Gastroesophageal sphincter (tissue), 4 donors: ENCODE measurements at places on chromosomes 4 and X. TPM values are rescaled to one million over a fixed set of nuclear protein-coding genes. Genes with fewer than 3 reads are reported as not detected.

The CLDN2 gene
- total RNA-seq, result not detected

The GAGE12E gene
- total RNA-seq, result not detected

The LEF1 gene
- total RNA-seq, result 1.5 TPM

The CXorf51B gene
- total RNA-seq, result not detected

The EFHC2 gene
- 13.5 TPM for total RNA-seq

The TMEM185A gene
- 24.4 TPM for total RNA-seq

The MAB21L2 gene
- total RNA-seq, result 0.31 TPM

The CASK gene
- total RNA-seq, result 55.0 TPM

The CT45A10 gene
- not detected for total RNA-seq

The RRH gene
- total RNA-seq, result not detected

The COL4A6 gene
- total RNA-seq, result 369 TPM

The BDH2 gene
- 26.9 TPM for total RNA-seq

The F8A2 gene
- total RNA-seq, result not detected

The MAGEB2 gene
- not detected for total RNA-seq

- ATAC-seq, result no peak
These were observed 18.0 kb downstream of the SPINK2 start for GRCh38 chr4:56803471-56803870.

DNA sequence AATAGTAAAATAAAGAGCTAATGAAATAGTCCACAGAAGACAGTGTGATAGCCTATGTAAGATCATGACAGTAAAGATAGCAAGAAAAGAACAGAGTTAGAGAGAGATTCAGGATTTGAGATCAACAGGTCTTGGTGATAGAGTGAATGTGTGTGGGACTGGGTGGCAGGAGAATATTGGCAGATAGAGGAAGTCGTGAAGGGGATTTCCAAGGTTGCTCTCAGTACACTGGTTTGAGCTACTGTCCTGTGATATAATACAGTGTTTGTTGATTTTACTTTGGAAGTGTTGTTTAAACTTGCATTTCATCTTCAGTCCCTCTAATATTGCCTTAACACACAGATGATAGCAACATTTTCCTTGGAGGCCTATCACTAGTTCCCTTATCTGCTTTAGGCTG, 44.1 kb downstream of the DTHD1 start:
- no peak for ATAC-seq

GRCh38 chr4:118867311-118868067, 21.2 kb upstream of the SYNPO2 start:
- ATAC-seq, result no peak

DNA sequence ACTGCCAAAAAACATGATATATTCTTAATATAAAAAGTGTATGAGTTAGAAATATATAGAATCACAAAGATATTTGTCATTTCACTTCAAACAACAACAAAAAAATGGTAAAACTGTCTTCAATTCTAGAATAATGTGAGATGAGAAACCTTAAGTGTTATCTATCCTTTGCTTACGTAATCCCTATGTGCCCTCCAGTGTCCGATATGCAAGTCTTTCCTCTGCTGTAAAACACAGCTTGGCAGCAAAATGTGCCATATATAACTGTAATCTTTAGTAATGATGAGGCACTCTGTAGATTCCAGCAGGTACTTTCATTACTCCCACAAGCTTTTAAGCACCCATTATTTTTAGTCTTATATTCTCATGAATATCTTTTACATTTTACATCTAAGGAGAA, 555.1 kb upstream of the FRG1 start:
- no peak for ATAC-seq

DNA sequence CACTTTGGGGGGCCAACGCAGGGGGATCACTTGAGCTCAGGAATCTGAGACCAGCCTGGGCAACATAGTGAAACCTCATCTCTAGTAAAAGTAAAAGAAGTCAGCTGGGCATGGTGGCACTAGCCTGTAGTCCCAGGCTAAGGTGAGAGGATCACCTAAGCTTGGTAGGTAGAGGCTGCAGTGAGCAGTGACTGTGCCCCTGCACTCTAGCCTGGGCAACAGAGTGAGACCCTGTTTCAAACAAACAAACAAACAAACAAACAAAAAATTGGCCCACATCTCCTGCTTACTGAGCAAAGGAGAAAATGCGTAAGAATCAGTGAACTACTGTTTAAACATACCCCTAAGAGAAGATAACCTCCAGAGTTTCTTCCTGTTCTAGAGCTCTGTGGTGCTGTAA, 85.3 kb downstream of the FRYL start:
- no peak for ATAC-seq

DNA sequence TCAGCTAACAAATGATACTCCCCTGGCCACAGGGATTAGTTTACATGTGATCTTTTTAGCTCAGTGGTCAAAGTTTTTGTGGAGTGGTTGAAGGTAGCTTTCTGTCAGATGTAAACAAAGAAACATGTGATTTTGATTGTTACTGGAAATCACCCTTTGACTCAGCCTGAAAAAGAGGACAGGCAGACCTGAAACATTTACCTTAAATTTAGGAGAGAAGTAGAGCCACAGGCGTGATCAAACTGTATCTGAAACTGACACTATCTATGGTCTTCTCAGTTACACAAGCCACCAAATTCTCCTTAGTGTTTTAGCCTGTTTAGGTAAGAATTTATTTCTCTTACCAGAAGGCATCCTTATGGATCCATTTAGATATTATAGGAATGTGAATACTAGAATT, 136.7 kb downstream of the CBLL2 start:
- no peak for ATAC-seq

- ATAC-seq, result no peak
These were observed 377.0 kb downstream of the PDGFC start for GRCh38 chr4:156594624-156595023.

- peak; percentile 53 for ATAC-seq
These were observed 13.9 kb upstream of the PPEF2 start for GRCh38 chr4:75916091-75916661.

GRCh38 chr4:39731908-39732307, 34.0 kb downstream of the UBE2K start:
- no peak for ATAC-seq

DNA sequence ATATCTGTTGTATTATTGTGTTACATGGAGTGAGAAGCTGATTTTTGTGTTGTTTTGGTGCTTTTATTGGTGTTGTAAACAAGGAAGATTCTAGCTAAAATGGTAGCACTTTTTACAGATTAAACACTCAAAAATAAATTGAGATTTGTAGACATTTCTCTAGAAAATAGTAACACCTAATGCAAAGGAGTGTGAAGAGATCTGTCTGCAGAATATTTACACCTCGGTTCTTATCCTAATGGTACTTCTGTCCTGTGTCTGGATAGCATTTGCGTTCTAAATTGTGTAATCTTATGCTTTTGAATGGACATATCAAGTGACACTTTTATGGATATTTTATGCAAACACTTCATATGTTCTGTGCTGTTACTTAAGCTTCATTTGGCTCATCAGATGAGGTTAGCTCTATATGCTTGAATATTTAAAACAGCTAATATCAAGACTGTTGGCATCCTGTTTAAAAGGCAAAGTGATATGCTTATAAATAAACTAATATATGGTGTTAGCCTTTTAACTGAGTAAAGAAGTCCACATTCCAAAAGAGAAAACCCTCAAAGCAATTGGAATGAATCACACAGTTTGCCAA, 6.0 kb downstream of the PCDH7 start:
- ATAC-seq, result no peak

DNA sequence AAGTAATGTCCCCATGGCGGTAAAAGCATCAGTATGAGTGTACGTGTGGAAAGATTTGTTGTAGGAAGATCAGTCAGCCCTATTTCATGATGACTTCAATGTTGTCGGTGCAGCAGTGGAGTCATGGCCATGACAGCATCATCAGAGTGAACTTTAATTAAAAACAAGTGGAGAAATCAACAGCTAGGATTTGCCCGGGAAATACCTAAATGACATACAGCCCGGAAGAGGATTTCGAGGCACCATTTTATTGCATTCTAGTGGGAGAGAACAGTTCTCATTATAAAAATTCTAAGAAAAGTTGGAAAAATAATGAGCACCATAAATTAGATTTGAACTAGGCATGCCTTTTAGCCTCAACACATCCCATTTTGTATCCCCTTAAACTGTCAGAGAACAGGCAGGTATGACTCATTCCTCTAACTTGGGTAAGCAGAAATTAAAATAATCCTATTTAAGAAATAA, 170.1 kb downstream of the SHROOM3 start:
- ATAC-seq, result no peak

DNA sequence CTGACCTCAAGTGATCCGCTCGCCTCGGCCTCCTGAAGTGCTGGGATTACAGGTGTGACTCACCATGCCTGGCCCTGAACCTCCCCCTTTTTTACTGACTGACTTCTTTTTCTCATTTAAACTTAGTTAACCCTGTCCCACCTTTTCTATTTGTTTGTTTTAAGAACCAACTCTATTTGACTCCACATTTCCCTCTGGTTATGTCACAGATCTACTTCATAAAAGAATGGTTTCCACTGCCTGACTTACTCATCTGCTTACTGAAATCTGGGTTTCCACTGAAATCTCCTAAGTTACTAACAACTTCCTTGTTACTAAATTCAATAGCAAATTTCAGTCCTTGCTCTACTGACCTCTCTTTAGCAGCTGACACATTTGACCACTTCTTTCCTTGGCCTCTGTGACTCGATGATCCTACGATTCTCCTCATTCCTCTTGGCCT, 28.0 kb upstream of the NSUN7 start:
- ATAC-seq, result no peak

GRCh38 chr4:77376788-77377460, 219.9 kb downstream of the CCNG2 start:
- no peak for ATAC-seq

DNA sequence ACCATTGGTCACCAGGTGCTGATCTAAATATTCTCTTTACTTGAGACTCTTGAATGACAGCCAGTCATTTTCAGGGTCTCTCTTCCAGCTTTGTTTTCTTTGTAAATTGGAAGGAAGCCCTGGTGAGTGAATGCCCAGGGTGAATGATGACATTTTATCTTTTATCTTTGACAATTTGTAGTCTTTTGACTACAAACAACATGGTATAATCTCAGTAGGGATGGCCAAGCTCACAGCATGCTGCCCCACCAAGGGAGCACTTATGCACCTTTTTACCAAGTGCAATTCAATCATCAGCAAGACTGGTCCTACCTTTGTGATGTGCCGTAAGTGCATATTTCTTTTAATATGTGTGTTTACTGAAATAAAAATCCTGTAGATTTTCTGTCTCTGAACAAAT, 5.7 kb downstream of the AFM start:
- ATAC-seq, result no peak

DNA sequence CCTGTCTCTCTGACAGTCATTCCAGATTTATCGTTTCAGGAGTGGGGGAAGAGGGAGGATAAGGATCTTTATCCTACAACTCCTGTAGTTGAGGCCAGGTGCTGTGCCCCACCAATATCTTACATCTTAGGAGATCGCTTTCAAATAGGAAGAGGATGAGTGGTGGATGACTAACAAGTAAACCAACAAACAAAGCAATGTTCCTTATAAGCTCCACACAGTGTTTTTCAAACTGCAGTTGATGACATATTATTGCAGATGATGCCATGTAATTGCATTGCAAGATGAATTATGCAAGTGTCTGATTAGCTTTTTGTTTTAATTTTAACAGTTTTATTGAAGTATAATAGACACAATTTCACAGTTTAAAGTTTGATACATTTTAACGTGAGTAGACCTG, 35.8 kb upstream of the TMEM164 start:
- no peak for ATAC-seq

DNA sequence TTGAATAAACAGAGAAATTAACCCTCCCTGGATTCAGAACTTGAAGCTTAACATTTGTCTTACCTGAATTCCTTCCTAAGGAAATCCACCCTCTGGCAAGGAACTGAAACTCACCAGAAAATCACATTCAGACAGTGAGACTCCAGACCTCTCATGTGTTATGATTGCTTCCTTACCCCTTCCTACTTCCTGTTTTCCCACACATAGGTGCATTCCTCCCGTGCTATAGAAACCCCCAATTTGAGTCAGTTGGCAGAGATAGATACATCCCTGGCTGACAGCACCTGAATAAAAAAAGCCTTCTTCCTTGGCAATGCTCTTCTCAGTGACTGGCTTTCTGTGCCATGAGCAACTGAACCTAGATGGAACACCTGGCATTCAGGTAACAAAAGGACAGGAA, 157.0 kb upstream of the SMIM31 start:
- ATAC-seq, result no peak

GRCh38 chr4:93184053-93184452, 644.5 kb upstream of the ATOH1 start:
- ATAC-seq, result no peak

DNA sequence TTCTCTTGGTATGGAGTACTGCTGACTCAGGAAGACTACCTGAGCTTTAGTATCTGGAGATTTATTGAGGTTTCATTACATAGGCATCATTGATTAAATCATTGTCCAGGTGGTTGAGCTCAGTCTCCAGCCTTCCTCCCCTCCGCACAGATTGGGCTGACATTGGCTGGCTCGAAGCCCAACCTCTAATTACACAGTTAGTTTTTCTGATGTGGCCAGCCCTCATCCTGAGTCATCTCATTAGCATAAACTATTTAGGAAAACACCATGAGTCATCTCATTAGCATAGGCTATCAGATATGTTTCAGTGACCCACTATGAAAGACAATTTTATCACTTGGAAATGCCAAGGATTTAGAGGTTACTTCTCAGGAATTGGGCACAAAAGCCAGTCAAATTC, 93.9 kb upstream of the ANKRD50 start:
- ATAC-seq, result no peak

DNA sequence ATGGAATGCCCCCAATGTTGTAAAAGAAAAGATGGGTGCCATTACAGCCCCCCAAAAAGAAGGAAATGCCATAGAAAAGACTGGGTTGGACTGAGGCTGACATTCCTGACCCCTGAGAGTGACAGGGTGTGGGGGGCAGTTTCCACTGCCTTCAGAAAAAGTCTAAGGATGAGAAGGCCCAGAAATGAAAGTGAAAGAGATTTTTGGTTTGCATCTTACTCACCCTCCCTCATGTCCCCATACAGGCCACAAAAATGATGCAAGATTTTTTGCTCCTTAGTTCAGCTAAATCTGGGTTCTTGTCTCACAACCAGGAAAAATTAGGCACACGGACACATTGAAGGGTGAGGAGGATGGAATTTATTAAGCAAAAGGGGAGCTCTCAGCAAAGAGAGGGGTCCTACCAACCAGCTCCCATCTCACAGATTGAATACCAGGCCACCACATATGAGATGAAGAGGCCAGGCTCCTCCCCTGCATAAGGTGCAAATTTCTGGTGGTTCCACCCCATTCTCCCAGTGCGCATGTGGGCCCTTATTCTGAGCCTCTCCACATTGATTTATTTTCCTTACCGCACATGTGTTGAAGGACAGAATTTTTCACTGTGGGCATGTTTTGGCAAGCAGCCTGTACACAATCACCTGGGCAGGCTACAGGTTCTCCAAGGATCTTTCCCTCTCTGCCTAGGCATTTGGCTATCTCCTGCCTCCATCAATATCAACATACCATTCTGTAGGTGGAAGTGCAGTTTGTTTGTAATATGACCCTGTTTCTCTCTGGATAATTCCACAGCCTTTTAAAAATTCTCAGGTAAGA, 18.8 kb downstream of the PPP4R3C start:
- ATAC-seq, result no peak

GRCh38 chr4:11765849-11766453, 337.3 kb upstream of the HS3ST1 start:
- ATAC-seq, result no peak

GRCh38 chr4:112523764-112524505, 8.0 kb upstream of the NEUROG2 start:
- peak; percentile 50 for ATAC-seq
